ENCODE measurements at places on chromosomes 1 and 21. TPM values are rescaled to one million over a fixed set of nuclear protein-coding genes. Genes with fewer than 3 reads are reported as not detected.

RAB4A gene
- total RNA-seq, result 29.0 TPM

- DNase-seq, result no peak
These were observed 64.2 kb upstream of the ADAM30 start for GRCh38 chr1:119960501-119960900.

GRCh38 chr1:1627829-1628753, 3.9 kb upstream of the MMP23B start:
- no peak for DNase-seq

CSMD2 gene
- total RNA-seq, result not detected

- DNase-seq, result no peak
These were observed at the start of gene SLC26A9 for GRCh38 chr1:205943245-205943644. TSS of gene SLC26A9 (minus strand) at chr1:205943456. CDS start at chr1:205935820, 7,636 bp downstream.

CD101 gene
- 1.8 TPM for total RNA-seq

SYT14 gene
- 1.4 TPM for total RNA-seq

KRTAP10-9 gene
- not detected for total RNA-seq

DNA sequence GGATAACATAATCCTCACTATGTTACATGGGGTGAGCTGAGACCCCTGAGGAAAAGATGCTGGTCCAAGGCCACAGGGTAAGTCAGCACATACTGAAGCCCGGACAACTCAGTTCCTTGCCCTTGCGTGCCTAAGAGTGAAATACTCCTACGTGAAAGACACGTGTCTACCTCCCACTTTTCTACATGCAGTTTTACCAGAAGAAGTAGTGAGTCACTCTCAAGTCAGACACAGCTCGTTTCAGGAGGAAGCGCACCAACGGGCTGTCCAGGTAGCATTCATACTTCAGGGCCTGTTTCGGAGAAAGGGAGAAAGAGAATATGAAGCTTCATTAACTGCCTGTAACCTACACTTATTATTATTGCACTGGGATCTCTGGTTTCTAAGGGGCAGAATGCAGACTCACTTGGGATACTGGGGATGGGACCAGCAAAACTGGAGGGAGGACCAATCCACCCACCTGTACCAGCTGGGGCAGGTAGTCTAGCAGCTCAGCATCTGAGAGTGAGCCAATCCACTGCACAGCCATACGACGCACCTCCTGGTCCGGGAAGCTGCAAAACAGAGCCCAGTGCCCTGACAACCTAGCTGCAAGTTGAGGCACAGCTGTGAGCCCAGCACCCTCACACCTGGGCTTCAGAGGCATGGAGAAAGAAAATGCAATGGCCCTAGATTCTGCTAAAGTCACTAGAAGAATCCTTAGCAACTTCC, 32.4 kb upstream of the PPP1R15B start:
- DNase-seq, result peak; percentile 88

DNA sequence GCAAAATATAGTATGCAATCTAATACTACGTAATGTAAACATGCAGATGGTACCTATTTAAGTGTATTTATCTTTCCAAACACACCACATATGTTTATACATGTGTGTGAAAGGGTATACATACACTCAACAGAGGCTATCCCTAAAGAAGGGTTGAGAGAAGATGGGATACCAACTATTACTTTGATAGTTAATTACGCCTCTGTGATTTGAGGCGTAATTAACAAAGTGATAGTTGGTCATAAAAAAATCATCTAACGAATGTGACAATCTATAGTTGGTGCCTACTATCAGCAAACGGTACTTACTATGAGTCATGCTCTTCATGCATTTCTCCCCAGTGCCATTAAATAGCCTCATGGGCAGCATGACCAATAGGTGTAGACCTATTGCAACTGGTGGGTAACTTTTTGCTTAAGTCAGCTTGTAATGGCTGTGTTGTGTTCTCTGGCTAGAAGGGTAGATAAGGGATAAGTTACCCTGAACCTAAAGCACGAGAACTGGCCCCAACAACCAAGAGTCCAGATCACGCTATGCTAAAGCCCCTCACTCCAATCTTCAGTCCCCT, 15.3 kb downstream of the RCAN1 start:
- DNase-seq, result no peak

HIVEP3 gene
- total RNA-seq, result 11.0 TPM

All from PC-9 (cell line).